CD4-positive, alpha-beta T cell treated with Interleukin-10 for 1 hour (primary cell): ENCODE measurements at places on chromosomes 5 and 9.

DNA sequence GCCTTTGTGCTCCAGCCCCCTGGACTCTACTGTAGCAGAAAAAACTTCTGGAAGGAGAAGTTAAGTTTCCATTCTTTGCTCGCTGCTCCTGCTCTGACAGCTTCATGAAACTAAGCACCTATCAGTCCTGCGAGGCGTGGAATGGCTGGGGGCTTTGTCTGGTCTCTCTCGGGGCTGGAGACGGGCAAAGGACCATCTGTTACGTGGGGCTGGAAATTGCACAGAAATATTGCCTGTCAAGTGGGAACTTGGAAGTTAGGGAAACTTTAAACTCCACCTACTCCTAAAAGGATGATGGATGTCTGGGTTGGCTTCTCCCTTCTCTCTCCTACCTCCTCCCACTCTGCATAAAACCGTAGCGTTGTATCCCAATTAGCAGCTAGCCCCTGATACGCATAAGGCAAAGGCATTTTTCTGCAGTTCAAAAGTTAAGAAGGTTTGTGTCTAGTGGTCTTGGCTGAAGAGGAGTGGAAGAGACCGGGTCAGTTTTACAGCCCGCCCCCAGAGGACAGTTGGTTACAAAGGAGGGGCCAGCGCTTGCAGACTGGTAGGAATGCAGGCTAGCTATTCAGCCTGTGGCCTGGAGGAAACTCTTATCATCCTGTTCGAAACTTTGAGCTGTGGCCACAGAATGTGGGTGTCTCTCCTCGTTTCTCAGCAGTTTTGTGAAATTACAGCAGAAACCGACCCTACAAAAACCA lies 1.3 kb downstream of the FBXL7 start:
- DNase-seq, result no peak

GRCh38 chr5:75395277-75395676 lies 58.3 kb downstream of the HMGCR start:
- DNase-seq, result no peak

GRCh38 chr9:8874482-8874881 lies 1074.9 kb upstream of the DMAC1 start:
- DNase-seq, result no peak

DNA sequence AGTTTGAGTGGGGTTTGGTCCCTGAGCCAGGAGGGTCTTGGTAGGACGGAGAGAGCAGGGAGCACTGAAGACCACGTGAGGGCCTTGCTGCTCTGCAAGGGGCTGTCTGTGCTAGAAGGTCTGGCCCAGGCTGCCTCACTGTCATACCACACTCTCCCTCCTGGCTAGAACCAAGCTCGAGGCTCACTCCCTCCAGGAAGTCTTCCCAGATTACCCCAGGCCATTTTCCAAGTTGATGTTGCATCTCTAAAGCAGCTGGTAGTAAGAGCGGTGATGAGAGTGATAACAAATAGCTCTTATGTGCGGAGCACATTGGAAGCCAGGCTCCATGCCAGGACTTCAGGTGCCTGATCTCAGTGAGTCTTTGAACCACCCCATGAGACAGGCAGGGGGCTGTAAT lies 6.6 kb downstream of the MYMK start:
- no peak for DNase-seq

DNA sequence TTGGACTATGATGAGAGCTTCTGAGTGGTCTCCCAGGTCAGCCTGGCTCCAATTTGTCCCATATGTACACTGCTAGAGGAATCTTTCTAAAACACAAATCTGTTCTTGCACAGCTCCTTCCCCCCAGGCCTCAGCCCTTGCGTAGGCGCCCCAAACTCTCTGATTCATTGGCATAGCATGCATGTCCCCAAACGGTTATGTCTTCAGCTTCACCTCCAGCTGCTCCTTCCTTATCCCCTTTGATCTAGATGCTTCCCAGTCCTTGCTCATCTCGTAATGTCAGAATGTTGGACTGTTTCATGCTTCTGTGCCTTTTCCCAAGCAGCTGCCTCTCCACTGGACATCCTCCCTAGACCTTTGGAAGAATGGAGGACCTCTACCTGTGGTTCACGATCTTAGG lies 60.1 kb upstream of the BASP1 start:
- no peak for DNase-seq

- no peak for DNase-seq
These were observed 594.9 kb downstream of the CCDC171 start for GRCh38 chr9:16147726-16148125.
